GM23248 (cell line): ENCODE measurements at places on chromosomes 3 and 15. TPM values are rescaled to one million over a fixed set of nuclear protein-coding genes. Genes with fewer than 3 reads are reported as not detected.

DNA sequence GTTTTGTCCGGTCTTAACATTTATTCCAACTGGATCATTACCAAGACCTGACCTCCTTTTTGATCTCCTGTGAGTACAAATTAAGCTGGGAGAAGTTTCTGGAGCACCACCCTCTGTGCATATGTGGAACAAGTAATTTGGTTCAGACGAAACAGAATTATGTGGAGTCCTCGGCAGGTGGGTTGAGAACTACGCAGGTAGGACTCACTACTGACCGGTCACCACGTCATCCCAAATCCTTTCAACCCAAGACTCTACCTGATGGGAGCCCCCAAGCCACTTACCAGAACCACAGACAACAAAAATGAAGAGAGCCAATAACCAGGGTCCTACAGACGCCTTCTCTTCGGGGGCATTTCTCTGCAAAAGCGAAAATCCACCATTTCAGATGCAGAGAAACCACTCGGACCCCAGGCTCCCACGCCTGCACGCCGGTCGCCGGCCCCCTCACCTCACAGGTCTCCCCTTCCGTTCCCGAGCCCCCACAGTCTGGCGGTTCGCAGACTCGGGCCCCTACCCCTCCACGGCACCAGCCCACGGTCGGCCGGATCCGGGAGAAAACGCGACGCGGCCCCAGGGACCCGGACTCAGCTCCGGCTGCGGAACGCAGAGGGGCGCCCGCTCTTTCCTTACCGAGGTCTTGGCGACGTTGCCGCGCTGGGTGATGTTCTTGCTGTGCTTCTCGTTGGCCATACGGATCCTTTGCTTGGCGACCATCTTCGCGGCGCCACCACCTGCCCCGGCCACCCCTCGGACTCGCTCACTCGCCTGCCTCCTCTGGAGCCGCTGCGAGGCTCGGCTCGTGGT lies 674 bp downstream of the SERP1 start:
- DNase-seq = peak; percentile 41

- no peak for DNase-seq
These were observed 274.7 kb downstream of the TUSC7 start for GRCh38 chr3:116984301-116984700.

POMGNT2 gene
- total RNA-seq = 11.6 and 14.5 TPM in 2 replicates

DNA sequence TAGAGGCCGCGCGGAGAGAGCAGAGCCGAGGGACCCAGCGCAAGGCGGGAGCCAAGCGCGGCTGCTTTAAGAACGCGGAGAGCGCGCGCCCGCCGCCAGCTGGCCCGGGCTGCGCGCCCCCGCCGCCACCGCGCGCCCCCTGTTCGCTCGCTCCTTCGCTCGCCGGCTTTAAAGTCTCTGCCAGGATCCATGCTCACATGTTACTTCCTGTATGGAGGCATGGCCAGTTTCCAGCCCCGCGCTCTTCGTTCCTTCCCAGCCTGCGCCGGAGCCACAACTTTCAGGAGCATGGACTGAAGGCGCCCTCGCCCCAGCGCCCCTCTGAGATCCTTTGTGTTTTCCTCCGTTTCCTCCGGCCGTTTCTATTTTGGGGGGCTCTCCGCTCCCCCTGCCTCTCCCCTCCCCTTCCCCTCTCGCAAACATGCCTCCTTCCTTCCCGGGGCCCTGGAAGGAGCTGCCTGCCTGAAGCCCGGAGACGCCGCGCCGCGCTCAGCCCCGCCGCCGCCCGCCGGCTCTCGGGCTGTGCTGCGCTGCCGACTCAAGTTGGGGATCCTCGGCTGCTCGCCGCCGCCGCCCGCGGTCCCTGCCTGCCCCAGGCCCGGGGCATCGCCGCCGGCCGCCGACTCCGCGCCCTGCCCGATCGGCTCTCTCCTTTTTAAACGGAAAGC lies at the start of gene PTPRG:
Gene PTPRG (plus strand): TSS at position 198 of the 668 bp plus-strand sequence. CDS start 717 bp downstream, outside the sequence.
- peak; percentile 98 for DNase-seq

USP13 gene
- 4.6 and 8.2 TPM in 2 replicates for total RNA-seq
